ENCODE measurements at places on chromosomes 12 and 14.

- no peak for DNase-seq
Measured at GRCh38 chr12:50988051-50988450, 35.7 kb downstream of the HIGD1C start.

GRCh38 chr14:75497191-75497590 lies 25.1 kb upstream of the BATF start:
- no peak for DNase-seq

GRCh38 chr14:54498095-54498531 lies 9.3 kb upstream of the GMFB start:
- no peak for DNase-seq

DNA sequence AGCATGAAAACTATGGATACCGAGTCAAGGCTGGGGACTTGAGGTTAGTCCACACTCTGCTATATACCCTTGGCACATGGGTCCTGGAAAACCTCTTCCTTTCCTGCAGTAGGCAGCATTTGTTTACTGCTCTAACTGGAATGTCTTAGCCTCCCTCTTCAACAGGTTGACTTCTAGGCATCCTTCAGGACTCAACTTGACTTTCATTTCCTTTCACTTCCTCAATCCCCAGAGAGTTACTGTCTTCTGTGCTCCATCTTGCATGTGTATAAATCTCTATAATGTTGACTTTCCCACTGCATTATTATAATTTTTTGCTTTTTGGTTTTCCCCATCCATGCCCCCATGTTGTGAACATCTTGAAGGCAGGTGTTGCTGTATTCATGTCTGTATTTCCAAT lies 107.9 kb downstream of the VRK1 start:
- DNase-seq = no peak

GRCh38 chr12:95446506-95446900 lies 27.4 kb upstream of the METAP2 start:
- no peak for DNase-seq

GRCh38 chr12:101407049-101407435 lies 530 bp downstream of the ARL1 start:
- peak; percentile 16 for DNase-seq

GRCh38 chr14:106080922-106081321 lies 554.5 kb downstream of the TMEM121 start:
- no peak for DNase-seq

GRCh38 chr12:117590999-117591398 lies 229.6 kb upstream of the NOS1 start:
- DNase-seq = no peak

DNA sequence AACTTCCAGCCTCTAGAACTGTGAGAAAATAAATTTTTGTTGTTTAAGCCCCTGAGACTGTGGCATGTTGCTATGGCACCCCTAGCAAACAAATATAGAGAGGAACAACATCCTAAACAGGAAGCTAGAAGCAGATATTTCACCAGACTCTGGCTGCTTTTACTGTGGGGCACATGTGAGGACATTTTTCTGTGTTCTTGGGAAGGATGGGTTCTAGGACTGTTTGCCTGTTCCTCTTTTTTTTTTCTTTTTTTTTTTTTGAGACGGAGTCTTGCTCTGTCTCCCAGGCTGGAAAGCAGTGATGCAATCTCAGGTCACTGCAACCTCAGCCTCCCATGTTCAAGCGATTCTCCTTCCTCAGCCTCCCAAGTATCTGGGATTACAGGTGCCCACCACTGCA lies 4.2 kb upstream of the HRK start:
- DNase-seq = no peak

DNA sequence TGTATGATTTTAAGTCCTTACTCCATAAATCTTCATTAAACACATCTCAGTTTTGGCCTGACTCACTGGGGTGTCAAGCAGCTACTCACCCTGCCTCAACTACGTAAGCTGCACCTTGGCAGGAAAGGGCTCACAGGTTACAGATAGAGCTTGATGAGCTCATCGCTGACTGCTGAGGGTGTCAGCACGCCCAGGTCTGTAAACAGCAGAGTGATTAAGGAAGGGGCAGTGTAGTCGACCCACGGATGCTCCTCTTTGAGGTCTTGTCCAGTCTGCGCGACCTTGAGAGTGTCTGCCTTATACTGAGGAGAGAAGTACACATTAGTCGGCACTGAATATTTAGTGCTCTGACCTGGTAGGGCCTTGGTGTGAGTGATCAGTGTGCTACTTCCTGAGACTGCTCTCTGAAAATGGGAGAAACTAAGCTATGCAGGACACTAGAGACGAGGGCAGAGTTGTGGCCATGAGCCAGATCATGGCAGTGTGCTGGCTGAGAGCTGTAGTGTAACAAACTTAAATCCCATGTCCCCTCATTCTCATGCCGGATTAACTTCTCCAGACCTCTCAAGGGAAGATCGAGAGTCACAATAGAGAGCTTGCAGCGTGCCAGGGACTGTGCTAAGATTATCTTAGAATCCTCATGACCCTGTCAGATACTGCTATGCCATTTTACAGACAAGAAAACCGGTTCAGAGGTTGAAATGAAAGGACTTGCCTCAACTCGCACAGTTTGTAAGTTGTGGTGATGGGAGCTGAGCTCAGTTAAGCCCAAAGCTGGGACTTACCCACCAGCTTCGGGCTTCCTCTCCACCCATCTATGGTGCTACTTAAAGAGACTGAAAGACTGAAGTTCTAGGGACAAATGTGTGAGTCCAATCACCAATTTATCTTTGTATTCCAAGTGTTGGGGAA lies 11.6 kb downstream of the EIF2B1 start:
- no peak for DNase-seq
